Pancreas (tissue), 10 donors: ENCODE measurements at places on chromosomes 16 and 17. TPM values are rescaled to one million over a fixed set of nuclear protein-coding genes. Genes with fewer than 3 reads are reported as not detected.

GRCh38 chr17:78748048-78748729 lies 33.9 kb downstream of the CYTH1 start:
- DNase-seq, result peak; percentile 45

- no peak for DNase-seq
Measured at GRCh38 chr16:80846680-80847079, 42.3 kb upstream of the CDYL2 start.

DNA sequence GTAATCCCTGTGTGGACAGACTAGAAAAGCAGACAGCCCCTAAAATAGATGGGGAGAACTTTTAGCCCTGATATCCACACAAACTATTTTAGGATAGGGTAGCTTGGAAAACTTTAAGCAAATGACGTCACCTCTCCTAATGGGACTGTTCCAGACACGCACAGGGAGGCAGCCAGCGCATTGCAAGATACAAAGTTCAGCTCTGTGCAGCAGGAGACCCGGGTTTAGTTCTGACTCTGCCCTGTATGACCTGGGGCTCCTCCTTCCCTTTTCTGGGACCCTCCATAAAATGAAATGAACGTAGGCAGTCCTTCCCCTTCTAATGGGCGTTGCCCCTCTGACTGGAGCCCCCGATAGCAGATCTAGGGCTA lies 6.3 kb downstream of the ZNF689 start:
- DNase-seq, result no peak

DNA sequence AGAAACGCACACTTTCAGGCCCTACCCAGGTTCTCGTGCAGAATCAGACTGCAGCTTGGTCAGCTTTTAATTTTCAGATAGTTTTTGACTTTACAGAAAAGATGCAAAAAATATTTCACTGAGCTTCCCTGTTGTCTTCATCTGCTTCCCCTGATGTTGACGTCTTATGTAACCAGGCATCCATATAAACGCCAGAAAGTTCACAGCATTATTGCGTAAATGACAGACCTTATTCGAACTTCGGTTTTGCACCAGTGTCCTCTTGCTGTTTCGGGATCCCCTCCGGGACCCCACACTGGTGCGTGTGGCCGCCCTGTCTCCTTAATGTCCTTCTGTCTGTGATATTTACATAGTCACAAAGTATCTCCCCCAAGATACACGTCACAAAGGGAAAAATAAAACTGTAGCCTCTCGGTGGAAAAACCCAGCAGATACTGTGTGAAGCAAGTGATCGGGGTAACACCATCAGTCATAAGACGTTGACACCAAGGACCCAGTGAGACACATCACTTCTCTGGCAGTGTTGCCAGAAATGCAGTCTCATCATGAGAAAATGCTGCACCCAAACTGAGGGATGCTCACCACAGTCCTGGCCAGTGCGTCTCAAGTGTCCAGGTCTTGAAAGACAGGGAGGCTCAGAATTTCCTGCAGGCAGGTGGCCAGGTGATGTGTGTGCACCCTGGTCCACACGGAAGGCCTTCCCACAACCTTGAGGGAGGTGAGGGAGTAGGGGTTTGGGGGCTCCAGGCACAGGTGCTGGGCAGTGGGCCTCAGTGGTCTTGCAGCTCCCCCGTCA lies 4.3 kb downstream of the BANP start:
- no peak for DNase-seq

- no peak for DNase-seq
Measured at GRCh38 chr16:86322283-86322682, 188.0 kb upstream of the FOXF1 start.

The STX1B gene
- 2.4 TPM for polyA plus RNA-seq

The OR1F1 gene
- not detected for polyA plus RNA-seq

The IL34 gene
- 2.7 TPM for polyA plus RNA-seq
